ENCODE measurements at places on chromosomes 5 and 9. TPM values are rescaled to one million over a fixed set of nuclear protein-coding genes. Genes with fewer than 3 reads are reported as not detected.

Gene PLPPR1
- not detected for total RNA-seq

Gene SLC22A4
- 0.83 TPM for total RNA-seq

Gene PCDHA1
- total RNA-seq, result under 0.01 TPM

Gene HACD4
- 6.9 TPM for total RNA-seq

Gene MCTP1
- total RNA-seq, result 4.7 TPM

Gene SEPTIN8
- 44.2 TPM for total RNA-seq

Gene AGPAT2
- total RNA-seq, result 46.8 TPM

Gene GCNT4
- 4.3 TPM for total RNA-seq

Gene ENC1
- total RNA-seq, result 41.0 TPM

Gene PCSK1
- 1.3 TPM for total RNA-seq

Gene PRDM9
- total RNA-seq, result not detected

Gene SMIM33
- total RNA-seq, result not detected

Gene PDE8B
- total RNA-seq, result 0.14 TPM

Gene WNT8A
- not detected for total RNA-seq

Gene CER1
- total RNA-seq, result not detected

Gene GMCL2
- total RNA-seq, result not detected

Gene LCN10
- not detected for total RNA-seq

Gene AQP3
- 12.2 TPM for total RNA-seq

Gene FRRS1L
- 0.09 TPM for total RNA-seq

Gene STING1
- 26.9 TPM for total RNA-seq

Gene OR1J2
- 0.14 TPM for total RNA-seq

Gene BHMT2
- total RNA-seq, result 3.4 TPM

Gene OGN
- 0.57 TPM for total RNA-seq

Gene WDR55
- 24.5 TPM for total RNA-seq

Gene ARL14EPL
- total RNA-seq, result 0.18 TPM

Gene RETREG1
- total RNA-seq, result 0.92 TPM

Gene NMUR2
- not detected for total RNA-seq
